NCI-H1048 (cell line): ENCODE measurements at places on chromosomes 6 and 20.

GRCh38 chr20:3707508-3707899 lies 4.9 kb downstream of the SIGLEC1 start:
- DNase-seq, result no peak

GRCh38 chr20:59692139-59692538 lies 87.8 kb downstream of the PHACTR3 start:
- DNase-seq, result no peak

- no peak for DNase-seq
Measured at GRCh38 chr6:30234356-30234755, 21.1 kb upstream of the TRIM26 start.

DNA sequence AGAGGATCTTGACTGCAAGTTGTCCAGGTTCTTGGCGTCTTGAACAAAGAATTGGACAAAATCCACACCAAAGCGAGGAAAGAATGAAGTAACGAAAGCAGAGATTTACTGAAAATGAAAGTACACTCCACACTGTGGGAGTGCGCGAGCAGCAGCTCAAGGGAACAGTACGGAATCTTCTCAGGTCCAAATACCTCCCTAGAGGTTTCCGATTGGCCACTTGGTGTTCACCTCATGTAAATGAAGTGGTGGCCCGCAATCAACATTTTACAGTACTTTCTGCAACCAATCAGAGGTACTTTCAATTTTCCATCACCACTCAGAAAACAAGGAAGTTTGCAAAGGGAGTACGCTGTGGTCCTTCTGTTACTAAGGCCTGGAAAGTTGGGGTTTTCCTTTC lies 122.4 kb downstream of the PTPRK start:
- no peak for DNase-seq

GRCh38 chr20:4138056-4138455 lies 122.7 kb upstream of the RNF24 start:
- DNase-seq, result no peak

- DNase-seq, result no peak
Measured at GRCh38 chr6:34145161-34146020, 496 bp downstream of the GRM4 start.

DNA sequence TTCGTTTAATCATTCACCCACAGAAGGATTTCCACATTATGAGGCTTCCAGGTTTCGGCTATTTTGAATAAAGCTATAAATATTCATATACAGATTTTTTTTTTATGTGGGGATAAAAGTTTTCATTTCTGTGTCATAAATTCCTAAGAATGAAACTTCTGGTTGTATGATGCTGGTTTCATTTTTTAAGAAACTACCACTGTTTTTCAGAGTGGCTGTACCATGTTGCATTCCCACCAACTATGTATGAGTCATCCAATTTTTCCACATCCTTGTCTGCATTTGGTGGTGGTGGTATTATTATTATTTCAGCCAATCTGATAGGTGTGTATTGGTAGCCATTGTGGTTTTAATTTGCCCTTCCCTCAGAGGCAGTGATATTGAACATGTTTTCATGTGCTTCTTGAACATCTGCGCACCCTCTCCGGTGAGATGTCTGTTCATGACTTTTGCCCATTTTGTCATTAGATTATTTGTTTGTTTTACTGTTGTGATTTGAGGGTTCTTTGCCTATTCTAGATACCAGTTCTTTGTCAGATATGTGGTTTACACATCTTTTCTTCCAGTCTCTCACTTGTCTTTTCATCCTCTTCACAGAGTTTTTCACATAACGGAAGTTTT lies 75.5 kb downstream of the DOK5 start:
- DNase-seq, result no peak

- no peak for DNase-seq
Measured at GRCh38 chr6:112202639-112203341, 51.6 kb downstream of the LAMA4 start.

DNA sequence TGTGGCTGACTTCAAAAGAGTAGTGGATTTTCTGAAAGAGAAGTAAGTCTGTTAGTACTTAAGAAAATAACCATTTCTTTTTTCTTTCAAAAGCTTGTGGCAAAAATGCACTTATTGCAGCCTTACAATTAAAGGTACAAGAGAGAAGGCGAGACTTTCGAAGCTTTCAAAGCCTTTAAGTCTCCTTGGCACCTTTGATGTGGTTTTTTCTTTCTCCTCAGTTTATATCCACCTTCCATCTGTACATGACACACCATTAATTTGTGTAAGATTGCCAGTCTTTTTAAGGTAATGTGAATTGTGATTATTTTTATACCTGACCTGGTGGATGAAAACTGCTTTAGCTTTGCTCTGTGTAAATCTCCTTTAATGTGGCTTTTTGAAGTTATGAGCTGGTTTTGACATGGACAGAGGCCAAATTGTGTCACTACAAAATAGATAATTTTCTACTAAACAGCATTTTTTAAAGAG lies 466.1 kb downstream of the CDKAL1 start:
- no peak for DNase-seq

- no peak for DNase-seq
Measured at GRCh38 chr6:103707596-103708325, 1152.0 kb downstream of the HACE1 start.

GRCh38 chr6:142700671-142701312 lies 244.2 kb downstream of the HIVEP2 start:
- no peak for DNase-seq

DNA sequence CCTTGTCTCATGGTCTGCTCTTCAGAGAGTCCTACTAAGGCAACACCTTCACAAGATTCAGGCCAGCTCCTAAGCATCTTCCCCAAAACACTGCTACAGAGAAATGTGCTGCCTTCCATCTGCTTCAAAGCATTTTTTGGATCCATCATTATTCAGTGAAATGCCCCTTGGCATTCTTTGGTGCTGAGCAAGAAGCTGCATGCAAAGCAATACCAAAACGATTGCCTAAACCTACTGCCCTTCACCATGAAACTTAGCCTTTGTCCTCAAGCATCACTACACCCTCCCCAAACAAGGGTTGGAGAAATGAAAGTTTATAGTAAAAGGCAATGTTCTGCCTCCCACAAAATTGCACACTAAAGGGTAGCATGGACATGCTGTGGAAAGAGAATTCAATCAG lies 93.5 kb downstream of the SNAP25 start:
- DNase-seq, result no peak

DNA sequence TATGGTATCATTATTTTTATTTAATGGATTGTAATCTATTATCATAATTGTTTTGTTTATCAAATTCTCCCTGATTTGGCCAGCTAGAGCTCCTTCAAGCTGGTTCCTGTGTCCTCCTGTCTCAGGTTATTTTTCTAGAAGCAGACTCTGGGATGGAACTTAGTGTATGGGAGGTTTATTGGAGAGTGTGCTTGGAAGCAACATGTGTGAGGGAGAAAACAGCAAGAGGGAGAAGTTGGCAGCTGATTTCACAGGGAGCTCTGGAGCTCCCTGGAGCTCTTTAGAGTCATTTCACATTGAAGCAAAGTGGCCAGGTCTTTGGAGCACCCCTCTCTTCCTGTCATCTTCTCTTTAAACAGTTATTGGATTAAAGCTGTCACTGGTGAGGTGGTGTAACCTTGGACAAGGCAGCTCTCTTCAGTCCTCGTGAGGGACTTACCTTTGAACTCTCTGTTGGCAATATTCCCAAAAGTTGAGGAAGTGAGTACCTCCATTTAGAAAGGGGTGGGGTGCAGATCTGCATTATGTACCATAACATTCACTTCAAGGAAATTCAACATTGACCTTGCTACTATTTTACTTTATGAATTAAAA lies 103.6 kb downstream of the PHF3 start:
- no peak for DNase-seq

GRCh38 chr6:91480402-91480801 lies 893.5 kb upstream of the MAP3K7 start:
- DNase-seq, result no peak

GRCh38 chr6:54805077-54805476 lies 41.5 kb upstream of the FAM83B start:
- DNase-seq, result no peak

DNA sequence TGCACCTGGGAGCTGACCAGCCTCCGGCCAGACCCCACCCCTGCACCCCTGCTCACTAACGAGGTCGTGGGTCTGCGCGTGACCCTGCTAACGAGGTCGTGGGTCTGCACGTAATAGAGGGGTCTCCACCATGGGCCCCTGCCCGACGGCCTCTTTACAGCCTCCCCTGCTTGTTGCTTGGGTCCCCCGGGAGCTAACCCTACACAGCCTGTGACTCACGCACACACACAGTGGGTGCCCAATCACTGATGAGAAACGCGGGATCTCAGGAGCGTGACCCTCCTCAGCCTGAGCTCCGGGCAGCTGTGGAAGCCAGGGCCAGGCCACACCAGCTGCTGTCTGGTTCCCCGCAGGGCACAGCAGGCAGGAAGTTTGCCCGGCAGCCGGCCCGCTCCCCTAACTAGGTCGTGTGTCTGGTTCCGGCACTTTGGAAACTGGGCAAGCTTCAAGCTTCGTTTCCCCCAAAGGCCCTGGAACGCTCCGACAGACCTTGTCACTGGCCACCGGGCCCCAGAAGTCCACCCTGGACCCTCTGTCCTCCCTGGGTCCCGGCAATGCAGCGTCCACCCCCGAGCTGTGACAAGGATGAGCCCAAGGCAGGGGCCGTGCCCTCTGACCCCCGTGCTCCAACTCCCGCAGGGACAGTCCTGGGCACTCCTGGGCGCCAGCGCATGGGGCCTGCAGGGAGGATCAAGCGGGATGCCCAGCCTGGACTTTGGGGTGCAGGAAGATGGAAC lies 767 bp downstream of the PTK6 start:
- DNase-seq, result no peak

GRCh38 chr6:155364844-155365437 lies 50.7 kb upstream of the TFB1M start:
- DNase-seq, result no peak

GRCh38 chr6:99882128-99882702 lies 111.8 kb downstream of the MCHR2 start:
- no peak for DNase-seq

- DNase-seq, result no peak
Measured at GRCh38 chr6:169813969-169814368, 62.5 kb downstream of the ERMARD start.

DNA sequence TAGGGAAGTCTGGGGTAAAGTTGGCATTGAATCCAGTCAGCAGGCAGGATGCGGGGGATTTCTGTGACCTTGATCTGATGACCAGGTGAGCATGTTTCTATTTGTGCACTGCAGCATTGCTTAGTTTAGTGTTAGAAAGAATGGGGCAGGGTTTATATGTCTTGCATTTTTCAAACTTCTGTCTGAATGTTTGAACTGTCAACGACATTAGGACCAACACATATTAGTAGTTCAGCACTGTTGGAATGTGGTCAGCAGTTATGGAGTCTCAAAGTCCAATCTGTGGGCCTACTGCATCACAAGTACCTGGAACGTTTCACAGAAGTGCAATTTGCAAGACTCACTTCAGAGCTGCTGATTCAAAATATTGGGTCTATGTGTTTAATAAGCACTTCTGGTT lies 276.6 kb upstream of the BMP2 start:
- DNase-seq, result no peak

- no peak for DNase-seq
Measured at GRCh38 chr6:132614554-132614953, 9.5 kb downstream of the TAAR2 start.

GRCh38 chr6:151313066-151313491 lies 73.3 kb downstream of the AKAP12 start:
- DNase-seq, result no peak

- no peak for DNase-seq
Measured at GRCh38 chr6:137490961-137491360, 3.2 kb downstream of the OLIG3 start.

- DNase-seq, result no peak
Measured at GRCh38 chr20:6705926-6706548, 61.4 kb upstream of the BMP2 start.

DNA sequence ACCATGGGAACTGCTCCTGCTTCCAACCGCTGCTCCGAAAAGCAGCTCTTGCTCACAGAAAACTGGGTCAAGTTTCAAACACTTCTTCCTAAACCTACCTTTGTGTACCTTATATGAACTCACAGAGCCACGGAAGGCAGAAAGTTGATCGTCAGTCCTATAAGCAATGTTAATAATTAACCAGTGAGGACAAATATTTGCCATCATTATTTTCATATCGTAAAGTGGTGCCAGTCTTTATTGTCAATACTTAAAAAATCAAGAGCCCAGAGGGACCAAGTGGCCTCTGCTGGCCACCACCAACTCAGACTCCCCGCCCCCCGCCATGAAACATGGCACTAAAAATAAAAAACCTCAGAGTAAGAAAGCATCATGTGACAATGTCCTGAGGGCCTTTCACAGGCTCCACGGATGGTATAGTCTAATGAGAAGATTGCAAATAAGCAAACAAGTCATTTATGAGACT lies 9.1 kb upstream of the PBOV1 start:
- no peak for DNase-seq

GRCh38 chr20:17061715-17062114 lies 165.1 kb upstream of the PCSK2 start:
- DNase-seq, result no peak

- no peak for DNase-seq
Measured at GRCh38 chr20:61436667-61437279, 184.7 kb downstream of the CDH4 start.

DNA sequence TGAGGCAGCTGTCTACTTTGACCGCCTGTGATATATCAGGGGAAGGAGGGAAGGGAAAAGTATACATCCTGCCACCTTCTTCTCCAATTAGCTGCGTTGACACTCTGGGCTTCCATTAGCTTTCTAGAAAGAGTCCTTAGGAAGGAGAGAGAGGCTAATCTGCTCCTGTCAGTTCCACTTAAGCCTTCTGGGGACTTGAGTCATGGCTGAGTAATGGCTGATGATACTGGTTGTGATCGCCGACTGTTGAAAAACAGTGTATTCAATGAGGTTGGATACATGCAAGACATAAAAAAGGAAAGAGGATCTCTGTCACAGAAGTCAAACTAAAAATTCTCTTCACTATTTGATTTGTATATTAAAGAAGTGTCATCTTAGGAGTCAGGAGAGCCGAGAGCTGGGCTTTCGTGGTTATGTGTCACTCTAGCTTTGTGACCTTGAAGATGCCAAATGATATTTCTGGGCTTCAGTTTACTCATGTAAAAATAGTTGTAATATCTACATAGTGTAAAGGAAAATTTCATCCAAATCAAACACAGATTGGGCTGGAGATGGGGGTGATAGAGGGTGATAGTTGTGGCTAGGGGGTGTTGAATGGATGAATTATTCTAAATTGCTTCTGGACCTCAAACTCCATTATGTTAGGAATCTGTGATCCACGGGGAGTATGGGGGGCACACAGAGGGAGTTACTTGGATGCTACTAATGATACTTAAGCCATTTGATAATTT lies 189.0 kb downstream of the UST start:
- DNase-seq, result no peak
